GM18507 (cell line): ENCODE measurements at places on chromosomes 11 and 22.
A peak's percentile ranks its signal among the peaks of the same experiment; 100 is the strongest.

DNA sequence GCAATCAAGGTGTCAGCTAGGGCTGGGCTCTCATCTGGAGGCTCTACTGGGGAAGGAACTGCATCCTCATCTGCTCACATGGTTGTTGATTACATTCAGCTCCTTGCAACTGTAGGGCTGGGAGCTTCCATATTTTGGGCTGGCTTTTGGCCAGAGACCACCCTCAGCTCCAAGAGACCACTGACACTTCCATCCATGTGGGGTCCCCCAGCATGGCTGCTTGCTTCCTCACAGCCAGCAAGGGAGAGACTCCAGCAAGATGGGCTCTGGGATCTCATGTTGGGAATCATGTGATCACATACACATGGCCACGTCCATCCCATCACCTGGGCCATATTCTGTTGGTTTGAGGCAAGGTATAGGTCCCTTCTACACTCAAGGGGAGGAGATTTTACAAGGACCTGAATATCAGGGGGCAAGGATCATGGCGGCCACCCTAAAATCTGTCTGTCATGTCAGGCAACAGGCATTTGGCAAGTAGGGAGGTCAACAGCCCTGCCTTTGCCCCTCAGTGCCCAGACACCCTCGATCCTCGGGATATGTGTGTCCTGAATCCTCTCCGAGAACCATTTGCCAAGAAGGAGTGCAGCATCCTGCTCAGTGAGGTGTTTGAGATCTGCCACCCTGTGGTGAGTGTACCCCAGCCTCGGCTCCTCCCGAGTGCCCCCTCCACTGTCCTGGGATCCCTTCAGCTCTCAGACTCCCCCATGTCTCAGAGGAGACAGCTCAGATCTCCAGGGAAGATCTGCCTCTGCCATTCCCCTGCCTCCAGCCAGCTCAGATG lies 48.7 kb downstream of the OTOG start:
- DNase-seq, result no peak

DNA sequence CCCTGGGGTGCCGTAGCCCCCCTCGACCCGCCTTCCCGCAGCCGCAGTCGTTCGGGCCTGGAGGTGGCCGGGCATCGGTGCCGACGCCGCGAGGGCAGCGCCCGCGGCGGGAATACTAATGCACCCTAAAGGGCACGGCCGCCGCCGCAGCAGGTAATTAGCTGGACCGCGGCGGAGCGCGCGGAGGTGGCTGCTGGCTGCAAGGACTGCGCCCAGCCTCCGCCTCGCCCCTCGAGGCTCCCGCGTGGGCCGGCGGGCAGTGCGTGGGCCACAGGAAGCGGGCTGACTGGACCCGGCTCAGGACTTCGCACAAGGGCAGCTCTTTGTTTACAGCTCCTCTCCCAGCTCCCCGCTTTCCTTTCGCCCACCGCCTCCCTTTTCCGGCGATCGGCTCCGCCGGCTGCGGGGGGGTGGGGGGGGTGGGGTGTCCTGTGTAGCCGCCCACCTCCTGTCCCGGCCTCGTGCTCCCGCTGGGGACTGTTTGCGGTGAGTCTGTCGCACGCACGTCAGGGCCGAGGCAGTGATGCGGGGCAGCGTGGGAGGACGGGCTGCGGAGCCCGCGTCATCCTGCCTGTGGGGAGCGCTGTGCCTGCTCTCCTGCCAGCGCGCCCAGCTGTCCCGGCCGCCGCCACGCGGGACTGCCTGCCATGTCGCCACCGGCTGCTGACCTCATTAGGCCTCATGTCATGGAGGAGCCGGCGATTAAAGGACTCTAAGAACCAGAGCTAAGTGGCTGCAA lies 53.2 kb downstream of the GRIK4 start:
- DNase-seq, result peak; percentile 89

GRCh38 chr11:111441443-111441842 lies 62.4 kb upstream of the POU2AF1 start:
- no peak for DNase-seq

- no peak for DNase-seq
Observed at GRCh38 chr22:19290400-19291217, 910 bp downstream of the CLTCL1 start.

DNA sequence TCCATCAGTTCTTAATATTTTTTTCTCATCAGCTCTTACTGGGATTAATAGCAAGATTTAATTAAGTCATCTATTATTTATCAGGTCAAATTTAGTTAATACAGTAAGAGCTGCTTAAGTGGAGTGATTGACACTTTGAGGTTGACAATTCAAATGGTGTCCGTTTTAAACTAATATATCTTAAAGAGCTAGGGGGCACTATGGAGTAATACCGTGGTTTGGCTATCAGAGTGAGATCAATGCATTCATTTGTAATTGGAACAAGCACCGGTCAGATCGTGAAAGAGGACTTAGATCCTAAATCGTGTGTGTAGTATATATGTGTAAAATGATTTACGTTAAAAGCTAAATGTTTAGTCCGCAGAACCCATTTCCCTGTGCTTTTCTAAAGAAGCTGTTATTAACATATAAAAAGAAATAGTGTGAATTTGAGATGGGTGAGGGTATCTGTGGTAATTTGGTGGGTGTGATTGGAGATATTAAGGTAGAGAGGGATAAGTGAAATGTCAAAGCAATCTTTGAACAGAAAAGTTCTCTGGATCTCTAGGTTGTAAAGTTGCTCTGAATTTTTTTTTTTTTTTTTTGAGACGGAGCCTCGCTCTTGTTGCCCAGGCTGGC lies 2.3 kb downstream of the SIK2 start:
- no peak for DNase-seq

DNA sequence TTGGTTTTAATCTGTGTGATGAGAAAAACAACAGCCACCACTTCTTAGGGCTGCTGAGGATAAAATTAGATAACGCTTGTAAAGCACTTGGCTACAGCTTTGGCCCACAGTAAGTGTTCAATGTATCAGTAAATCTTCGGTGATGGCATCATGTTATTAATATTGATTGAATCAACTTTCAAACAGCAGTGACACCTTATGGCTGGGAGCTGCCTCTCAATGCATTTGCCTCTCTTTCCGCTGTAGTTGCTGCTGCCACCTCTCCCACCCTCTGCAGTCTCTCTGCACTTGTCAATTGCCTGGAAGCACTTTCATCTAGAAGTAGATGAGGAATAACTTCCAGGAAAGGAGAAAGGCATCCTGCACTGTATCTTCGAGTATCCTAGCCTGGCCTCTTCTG lies 491.1 kb downstream of the OPCML start:
- no peak for DNase-seq

DNA sequence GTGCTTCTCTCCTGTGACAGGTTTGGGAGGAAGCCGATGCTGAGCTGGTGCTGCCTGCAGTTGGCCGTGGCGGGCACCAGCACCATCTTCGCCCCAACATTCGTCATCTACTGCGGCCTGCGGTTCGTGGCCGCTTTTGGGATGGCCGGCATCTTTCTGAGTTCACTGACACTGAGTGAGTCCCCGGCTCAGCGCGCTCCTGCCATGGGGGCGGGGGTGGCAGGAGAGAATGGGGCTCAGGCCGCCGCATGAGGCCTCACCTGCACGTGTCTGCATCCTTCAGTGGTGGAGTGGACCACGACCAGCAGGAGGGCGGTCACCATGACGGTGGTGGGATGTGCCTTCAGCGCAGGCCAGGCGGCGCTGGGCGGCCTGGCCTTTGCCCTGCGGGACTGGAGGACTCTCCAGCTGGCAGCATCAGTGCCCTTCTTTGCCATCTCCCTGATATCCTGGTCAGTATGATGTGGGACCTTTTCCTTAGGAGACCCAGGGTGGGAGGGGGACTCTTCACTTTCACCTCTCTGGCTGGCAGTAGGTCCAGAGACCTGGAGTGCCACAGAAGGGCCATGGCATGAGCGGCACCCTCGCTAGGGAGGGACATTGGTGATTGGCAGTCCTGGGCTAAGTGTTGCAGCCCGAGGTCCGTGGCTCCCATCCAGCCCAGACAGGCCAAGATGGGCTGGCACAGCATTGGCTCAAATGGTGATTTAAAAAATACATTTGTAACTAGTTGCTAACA lies 28.9 kb upstream of the SLC22A12 start:
- no peak for DNase-seq

- DNase-seq, result no peak
Observed at GRCh38 chr11:127737499-127737898, 736.9 kb upstream of the KIRREL3 start.

DNA sequence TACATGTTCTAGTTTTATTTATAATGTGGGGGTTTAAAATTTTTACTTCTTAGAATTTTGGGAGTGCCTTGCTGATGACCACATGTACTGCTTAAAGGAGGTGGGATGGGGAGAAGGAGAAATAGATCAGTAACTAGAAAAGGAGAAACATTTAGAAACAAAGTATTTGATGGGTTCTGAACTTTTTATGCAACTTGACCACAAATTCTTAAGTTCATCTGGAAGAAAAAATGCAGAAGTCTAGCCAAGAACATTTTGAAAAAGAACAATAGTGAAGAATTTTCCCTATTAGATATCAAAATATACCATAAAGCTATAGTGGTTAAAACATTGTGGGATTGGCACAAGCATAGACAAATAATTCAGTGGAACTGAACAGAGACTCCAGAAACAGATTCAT lies 73.3 kb upstream of the AMPD3 start:
- DNase-seq, result no peak

GRCh38 chr11:126452241-126453101 lies 97.0 kb downstream of the ST3GAL4 start:
- no peak for DNase-seq

DNA sequence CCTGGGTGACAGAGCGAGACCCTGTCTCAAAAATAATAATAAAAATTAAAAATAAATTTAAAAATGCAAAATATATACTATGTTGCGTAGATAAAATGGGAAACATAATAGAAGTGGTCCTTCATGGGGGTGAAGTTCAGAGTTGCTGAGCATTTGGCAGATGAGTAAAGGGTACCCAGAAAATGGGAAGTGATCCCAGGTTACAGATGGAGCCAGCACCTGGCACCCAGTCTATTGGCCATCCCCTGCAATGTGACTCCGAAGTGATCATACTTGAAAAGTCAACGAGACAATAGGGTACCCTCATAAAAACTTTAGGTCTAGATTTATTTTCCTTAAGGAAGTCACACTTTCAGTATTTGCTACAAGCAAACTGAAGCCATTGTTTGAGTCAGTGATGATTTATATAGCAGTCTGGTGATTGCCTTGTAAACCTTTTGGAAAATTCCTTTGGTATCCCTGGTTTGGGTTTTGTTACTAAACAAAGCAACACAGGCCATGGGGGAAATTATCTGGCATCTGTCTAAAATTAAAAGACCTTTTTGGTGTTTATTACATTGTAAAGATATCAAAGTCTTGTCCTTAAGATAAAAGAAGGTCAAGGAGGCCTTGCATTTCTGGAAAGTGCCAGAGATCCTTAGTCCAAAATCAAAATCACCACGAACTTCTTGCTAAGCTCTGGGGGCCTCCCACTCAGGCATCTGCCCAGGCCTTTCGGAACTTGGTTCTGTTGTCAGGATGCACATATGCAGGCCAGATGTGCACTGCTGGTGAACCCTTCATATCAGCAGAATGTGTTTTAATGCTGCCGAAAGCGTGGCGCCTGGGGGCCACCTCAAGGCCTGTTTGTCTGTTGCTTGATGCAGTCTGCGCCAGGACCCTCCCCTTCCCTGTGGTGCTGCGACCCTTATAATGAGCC lies 4.3 kb downstream of the SMARCB1 start:
- no peak for DNase-seq

DNA sequence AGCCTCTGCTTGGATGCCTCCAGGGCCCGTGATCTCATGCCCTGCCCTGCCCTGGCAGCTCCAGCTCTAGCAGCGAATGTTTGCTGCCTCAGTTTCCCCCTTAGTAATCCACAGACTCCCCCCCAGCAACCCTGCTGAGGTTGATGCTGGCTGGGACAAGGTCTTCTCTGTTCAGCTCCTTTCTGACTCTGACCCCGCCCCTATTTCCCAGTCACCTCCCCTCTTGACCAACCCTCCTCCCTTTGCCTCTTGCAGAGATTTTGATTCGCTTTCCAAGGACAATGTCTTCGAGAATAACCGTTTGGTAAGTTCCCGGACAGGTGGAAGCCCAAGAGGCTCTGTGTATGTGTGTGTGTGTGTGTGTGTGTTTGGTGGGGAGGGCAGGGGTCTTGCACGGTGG lies 5.6 kb downstream of the MICALL1 start:
- DNase-seq, result no peak

DNA sequence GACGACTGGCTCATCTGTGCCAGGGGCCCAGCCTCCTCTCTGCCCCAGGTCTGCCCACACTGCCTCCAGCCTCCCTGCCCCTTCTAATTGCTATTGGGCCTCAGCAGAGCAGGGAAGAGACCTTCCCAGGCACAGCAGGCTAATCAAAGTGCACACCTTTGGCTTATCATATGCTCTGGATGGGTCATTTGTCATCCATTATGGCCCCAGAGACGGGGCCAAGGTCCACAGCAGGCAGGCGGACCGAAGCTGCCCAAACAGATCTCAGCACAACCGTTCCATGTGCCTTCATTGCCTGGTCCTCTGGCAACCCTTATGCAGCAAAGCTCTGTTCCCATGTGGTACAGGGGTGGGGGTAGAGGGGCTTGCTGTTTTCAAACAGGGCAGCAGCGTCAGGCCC lies 66.6 kb downstream of the TP53I11 start:
- no peak for DNase-seq

GRCh38 chr11:111417766-111418435 lies 38.8 kb upstream of the POU2AF1 start:
- peak; percentile 32 for DNase-seq

DNA sequence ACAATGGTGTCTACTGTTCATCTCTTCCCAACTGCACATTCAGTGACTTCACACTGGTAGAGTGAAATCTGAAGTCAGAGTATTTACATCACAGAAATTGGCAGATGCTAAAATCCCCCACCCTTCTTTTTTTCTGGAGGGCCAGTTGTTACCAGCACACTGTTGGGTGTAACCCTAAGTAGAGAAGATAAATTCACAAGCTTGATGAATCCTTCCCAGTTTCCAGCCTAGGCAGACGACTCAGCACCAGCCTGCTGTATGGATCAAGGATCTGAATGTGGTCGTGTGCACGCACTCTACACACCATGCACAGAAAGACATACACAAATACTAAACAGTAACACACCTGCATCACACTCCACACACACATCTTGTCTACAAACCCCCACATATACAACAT lies 46.0 kb downstream of the ARRB1 start:
- no peak for DNase-seq

GRCh38 chr11:5004424-5005274 lies 10.0 kb downstream of the OR51L1 start:
- no peak for DNase-seq

GRCh38 chr11:27241311-27242122 lies 121.5 kb downstream of the CCDC34 start:
- no peak for DNase-seq

DNA sequence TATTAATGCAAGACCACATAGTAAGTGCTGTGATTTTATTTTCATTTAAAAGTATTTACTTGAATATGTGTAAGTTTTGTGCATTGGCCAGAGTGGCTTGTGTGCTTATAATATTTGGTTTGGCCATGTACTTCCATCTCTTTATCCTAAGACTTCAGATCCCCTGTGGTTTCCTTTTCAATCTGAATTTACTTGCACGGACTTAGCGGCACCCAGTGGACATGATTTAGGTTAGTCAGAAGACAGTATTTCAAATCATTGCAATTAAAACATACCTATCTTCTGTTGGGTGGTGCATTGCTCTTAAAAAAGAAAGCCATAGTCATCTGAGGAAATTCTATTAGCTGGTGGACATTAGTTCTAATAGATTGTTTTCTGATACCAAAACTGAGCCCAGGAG lies 30.7 kb downstream of the PIWIL4 start:
- no peak for DNase-seq

GRCh38 chr11:103958475-103959215 lies 77.8 kb upstream of the DDI1 start:
- no peak for DNase-seq
